ENCODE measurements at places on chromosomes 12 and 14.

DNA sequence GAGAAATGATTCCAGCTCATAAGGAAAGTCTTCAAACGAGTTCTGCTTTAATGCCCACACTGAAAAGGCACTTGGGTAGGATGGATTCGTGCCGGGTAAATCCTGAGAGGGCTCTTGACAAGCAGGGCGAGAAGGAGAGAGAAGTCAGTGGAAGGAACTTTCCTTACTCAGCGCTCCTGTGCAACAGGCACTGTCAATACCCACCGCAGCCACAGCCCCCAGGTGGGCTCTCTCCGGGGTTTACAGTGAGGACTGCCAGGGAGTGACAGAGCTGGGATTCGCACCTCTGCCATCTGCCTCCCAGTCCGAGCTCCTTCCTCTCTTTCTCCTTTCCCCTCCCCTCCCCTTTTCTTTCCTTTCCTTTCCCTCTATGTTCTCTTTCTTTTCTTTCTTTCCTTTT, 118.7 kb downstream of the BEGAIN start:
- DNase-seq = no peak

- DNase-seq = no peak
Observed at GRCh38 chr12:10966314-10966713, 20.4 kb downstream of the TAS2R50 start.

GRCh38 chr14:23175823-23176222, 7.6 kb downstream of the SLC7A8 start:
- no peak for DNase-seq

- DNase-seq = no peak
Observed at GRCh38 chr12:131920902-131921840, 7.9 kb upstream of the PUS1 start.

GRCh38 chr12:46958599-46959290, 120.7 kb upstream of the PCED1B start:
- no peak for DNase-seq

Measured in stimulated activated CD8-positive, alpha-beta memory T cell treated with anti-CD3 and anti-CD28 coated beads, Interleukin-4, amount 100 ng/mL, for 1 hour (primary cell).